ENCODE measurements at places on chromosomes 6 and 20. TPM values are rescaled to one million over a fixed set of nuclear protein-coding genes. Genes with fewer than 3 reads are reported as not detected.

- DNase-seq = no peak
Observed at GRCh38 chr6:39425346-39426072, 103.0 kb upstream of the KCNK16 start.

GRCh38 chr20:24979036-24979960, 13.3 kb downstream of the APMAP start:
- DNase-seq = no peak

CPNE5 gene
- 0.20 TPM for polyA plus RNA-seq

SLC24A3 gene
- polyA plus RNA-seq = 8.8 TPM

GRCh38 chr6:117960877-117961276, 53.8 kb downstream of the SLC35F1 start:
- no peak for DNase-seq

TM9SF4 gene
- 8.1 TPM for polyA plus RNA-seq

ZSWIM3 gene
- polyA plus RNA-seq = 1.5 TPM

GRCh38 chr6:131549811-131550210, 23.2 kb upstream of the ARG1 start:
- no peak for DNase-seq

- DNase-seq = peak; percentile 86
Observed at GRCh38 chr6:169263836-169264608, 10.4 kb upstream of the THBS2 start.

- DNase-seq = no peak
Observed at GRCh38 chr6:7224731-7225130, 88.3 kb downstream of the SSR1 start.

SLC32A1 gene
- polyA plus RNA-seq = not detected

PPP1R11 gene
- 61.6 TPM for polyA plus RNA-seq

GRCh38 chr6:44297063-44298038, 15.8 kb downstream of the AARS2 start:
- peak; percentile 80 for DNase-seq

DNA sequence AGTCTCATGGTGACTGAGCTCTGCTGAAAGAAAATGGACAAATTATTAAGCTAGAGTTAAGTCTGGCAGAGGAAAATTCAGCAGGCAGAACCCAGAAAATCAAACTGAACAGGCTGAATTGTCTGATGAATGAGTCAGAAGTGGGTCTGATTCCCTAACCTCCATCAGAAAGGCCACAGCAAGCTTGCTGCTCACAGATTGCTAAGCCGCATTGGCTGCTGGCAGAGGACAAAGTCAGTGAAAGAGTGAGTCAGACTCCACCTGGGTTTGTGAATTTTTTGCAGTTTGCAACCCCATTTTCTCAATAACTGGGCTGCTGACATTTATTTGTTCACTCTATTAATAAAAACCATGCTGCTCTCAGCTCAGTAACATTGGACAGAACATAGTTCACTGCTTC, 191.3 kb downstream of the EPM2A start:
- DNase-seq = no peak

CTCFL gene
- not detected for polyA plus RNA-seq

DNA sequence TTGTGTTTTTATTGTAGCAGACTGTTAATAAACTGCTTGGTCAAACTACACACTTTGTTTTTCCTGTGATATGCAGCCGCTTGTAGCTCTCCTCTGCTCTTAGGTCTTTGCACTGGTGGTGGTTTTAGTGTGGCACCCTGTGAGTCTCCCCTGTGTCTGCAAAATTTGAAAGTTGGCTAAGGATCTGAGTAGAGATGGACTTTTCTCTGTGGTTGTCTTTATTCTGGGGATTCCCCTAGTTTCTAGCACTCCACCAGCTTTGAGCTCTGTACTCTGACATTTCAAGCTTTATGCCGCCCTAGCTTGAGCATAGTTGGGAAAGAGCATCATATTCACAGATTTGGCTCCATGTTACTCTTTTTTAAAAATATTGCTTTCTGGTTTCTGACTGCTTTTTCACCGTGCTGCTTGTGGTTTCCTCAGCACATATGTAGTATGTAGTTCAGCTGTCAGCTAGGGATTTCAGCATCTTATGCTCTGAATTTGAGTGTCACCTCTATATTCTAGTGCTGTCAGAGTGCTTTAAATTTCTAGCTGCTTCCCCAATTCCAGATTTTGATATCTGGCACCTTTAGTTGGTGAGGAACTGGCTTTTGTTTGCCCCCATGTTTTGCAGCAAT, 25.4 kb downstream of the CDYL start:
- no peak for DNase-seq

GRCh38 chr6:68317366-68317765, 317.7 kb upstream of the ADGRB3 start:
- DNase-seq = no peak

C6orf141 gene
- polyA plus RNA-seq = not detected

ADGB gene
- polyA plus RNA-seq = not detected

GRCh38 chr6:163346497-163346961, 68.0 kb upstream of the QKI start:
- no peak for DNase-seq

DNA sequence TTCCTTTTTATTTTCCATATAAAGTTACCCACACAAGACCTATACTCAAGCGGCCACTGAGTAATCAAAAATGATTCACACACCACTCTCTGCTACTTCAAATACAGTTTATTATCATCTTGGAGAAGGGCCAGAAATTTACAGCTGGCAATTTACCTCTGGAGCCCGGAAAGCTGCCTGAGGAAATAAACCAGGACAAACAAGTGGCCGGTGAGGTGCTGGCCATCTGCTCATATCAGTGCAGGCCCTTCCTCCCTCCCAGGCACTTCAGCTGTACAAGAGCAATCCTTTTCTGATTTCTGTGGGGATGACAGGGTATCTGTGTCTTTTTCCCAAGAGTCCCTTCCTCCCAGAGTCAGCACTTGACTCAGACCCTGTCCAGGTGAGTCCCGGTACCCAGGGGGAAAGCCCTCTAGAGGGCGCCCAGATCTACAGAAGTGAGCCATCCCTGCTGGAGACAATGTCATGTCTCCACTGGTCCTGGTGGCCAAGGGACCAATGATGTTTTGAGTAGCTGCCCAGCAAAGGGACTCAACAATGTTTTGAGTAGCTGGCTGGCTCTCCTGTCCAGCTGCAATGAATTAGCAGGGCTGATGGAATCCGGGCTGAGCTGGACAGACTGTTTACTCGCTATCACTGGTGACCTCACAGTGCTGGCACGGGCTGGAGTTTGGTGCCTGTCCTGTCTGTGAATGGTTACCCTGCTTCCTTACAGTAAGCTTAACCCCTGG, 23.6 kb downstream of the LRP11 start:
- peak; percentile 87 for DNase-seq

ARMH2 gene
- polyA plus RNA-seq = not detected

DNA sequence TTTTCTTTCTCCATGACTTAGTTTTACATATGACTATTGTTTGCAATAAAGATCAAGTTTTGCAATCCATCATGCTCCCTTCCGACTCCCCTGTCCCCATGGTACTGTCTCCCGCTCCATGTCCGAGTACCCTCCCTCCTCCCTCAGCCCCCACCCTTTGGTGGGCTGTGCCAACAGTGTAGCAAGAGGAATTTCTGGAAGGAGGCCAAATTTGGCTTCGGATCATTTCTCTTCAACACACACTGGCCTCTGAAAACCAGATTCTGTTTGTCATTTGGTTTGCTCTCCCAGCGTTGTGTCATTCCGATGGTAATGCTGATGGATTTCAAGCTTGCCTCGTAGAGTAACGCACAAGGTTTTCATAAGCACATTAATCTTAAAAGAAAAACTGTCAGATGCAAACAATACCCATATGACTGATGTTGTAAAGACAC, 22.9 kb upstream of the PAX1 start:
- no peak for DNase-seq

DNA sequence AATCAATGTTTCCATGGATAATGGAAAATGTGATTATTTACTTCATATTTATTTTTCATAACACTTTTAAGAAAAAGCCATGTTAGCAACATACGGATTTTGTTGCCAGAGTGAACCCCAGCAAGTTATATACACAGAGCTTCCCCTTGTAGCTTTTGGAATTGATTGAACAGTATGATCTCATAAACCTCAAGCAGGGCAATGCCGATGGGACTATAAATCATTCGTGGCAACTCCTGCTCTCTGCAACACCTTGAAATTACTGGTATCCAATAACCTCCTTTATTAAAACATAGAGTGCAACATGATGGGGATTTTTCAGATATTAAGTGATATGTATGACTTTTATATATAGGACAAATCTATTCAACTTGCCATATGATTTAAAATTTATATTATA, 428.5 kb downstream of the KHDRBS2 start:
- no peak for DNase-seq

DNA sequence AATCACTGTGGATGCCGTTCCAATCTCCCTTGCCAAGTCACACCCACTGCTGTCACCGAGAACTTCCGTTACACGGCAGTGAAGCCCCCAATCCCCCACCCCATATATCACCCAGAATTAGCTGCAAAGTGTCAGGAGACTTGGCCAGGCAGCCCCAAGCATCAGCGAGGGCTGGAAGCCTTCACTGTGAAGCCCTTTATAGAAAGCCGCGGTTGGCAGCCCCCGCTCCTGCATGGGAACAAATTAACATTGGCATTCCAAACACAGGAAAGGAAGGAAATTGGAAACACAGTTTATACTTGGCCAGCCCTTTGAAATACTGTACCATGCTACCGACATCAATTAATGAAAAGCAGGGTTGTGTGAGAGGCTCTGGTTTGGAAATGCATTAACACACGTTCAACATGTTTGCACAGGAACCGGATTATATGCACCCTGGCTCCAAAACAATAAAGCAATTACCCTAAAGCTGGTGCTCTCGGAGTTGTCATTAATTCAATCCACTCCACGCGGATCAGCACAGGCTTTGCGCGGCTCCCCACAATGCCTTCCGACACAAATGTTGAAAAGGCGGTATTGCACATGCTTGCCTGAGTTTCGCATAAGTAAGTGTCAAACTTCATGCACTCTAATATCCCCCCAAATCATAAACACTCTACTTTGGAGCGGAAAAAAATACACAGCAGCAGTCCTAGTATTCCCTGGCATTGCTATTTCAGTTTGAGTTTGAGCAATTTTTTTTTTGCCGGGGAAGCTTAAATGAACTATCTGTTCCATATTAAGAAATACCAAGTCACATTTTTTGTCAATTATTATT, 7.1 kb downstream of the BMP7 start:
- DNase-seq = no peak

Measured in aorta (tissue), 5 donors.